ENCODE measurements at places on chromosomes 7 and 10.

GRCh38 chr7:2941216-2941859 is 97.2 kb upstream of the GNA12 start:
- DNase-seq, result no peak

DNA sequence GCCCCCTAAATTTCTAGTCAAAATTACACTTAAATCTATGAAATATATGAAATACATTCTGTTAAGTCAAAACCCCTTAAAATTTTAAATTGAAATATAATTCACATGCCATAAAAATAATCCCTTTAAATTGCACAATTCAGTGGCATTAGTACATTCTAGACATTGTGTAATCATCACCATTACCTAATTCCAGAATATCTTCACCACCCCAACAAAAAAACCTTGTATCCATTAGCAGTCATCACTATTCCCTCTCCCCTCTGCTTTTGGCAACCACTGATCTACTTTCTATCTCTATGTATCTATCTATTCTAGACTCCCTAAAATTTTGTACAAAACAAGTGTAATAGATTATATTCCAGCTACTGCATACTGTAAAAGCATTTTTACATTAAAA is 261.2 kb downstream of the GLI3 start:
- DNase-seq, result no peak

- DNase-seq, result no peak
Observed at GRCh38 chr7:68678196-68678595, 920.1 kb upstream of the AUTS2 start.

DNA sequence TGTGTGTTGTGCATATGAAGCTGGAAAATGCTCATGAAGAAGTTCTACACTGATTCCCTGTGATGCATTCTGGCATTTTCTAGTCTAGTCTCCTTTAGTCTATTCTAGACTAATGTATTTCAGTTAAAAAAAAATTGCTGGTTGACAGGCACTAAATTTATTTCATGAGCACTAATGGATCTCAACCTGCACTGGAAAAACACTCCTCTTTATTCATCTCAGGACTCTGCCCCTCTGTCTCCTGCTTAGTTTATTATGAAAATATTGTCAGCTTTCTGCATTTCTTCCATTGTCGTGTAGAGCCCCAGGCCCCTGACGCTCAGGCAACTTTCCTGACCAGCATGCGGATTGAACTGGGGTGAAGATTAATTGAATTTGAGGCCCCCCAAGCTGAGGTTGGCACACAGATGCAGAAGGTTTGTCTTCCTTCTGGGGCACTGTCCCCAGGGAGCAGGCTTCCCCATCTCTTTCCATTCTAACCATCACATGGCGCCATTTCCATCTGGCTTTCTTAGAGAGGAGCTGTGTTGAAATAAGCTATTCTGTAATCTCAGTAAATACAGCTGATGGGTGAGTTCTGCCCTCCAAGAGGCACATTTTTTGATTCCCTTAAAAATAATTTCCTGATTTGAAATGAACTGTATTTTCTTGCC is 128.7 kb downstream of the INSYN2A start:
- no peak for DNase-seq

GRCh38 chr10:69466158-69466490 is 14.9 kb downstream of the TSPAN15 start:
- no peak for DNase-seq

DNA sequence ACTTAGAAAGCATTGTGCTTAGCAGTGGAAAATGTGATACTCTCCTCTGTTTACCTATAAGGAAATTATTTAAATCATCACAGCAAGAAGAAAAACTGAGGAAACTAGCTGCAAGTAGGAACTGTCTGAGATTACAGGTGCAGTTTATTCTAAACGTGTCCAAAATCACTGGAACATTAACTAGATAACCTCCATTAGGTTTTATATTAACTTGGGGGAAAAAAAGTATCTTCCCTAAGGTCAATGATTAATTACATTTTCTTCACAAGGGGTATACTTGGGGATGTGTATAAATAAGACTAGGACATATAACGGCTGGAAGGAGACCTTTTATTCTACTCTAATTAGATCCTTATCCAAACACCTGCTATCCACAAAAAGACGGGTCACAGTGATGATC is 3.7 kb downstream of the GOT1 start:
- DNase-seq, result no peak

- DNase-seq, result no peak
Observed at GRCh38 chr10:92125144-92125543, 165.7 kb downstream of the CPEB3 start.

GRCh38 chr7:74271742-74272141 is 17.5 kb upstream of the CLIP2 start:
- DNase-seq, result no peak

- DNase-seq, result no peak
Observed at GRCh38 chr7:81707966-81708365, 61.9 kb downstream of the HGF start.
